ENCODE measurements at places on chromosomes 5 and 9. TPM values are rescaled to one million over a fixed set of nuclear protein-coding genes. Genes with fewer than 3 reads are reported as not detected.

The WNT8A gene
- not detected for total RNA-seq

The CCDC187 gene
- total RNA-seq: not detected

The DMRTA1 gene
- total RNA-seq: 0.41 TPM

The GNA14 gene
- total RNA-seq: 5.8 TPM

All from thoracic aorta (tissue), 2 donors.